NCI-H774 (cell line): ENCODE measurements at places on chromosomes 13 and 19.
A peak's percentile ranks its signal among the peaks of the same experiment; 100 is the strongest.

DNA sequence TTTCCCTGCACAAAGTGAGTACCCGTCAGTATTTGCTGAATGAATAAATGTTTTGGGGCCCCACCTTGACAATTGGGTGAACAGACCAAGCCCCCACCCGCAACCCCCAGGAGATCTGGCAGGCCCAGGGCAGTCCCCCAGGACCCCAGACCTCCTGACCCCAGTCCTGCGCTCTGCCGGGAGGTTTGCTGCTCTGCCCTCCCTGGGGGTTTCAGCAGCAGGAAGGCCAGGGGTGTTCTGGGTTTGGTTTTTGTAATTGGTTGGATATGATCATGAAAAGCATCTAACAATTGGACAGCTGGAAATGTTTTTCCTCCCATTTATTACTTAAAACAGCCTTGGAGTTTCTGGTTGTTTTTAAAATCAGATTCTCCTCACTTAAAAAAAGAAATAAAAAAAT lies 193.8 kb downstream of the URI1 start:
- no peak for DNase-seq

GRCh38 chr19:2819540-2820111 lies at the start of gene ZNF554:
Gene ZNF554 (plus strand): TSS chr19:2819868. CDS start chr19:2820072, 204 bp downstream.
- peak; percentile 92 for DNase-seq

GRCh38 chr13:77300176-77301037 lies 26.5 kb downstream of the MYCBP2 start:
- no peak for DNase-seq

GRCh38 chr19:35153701-35154524 lies 622 bp upstream of the FXYD5 start:
- DNase-seq = no peak

GRCh38 chr19:41956621-41957020 lies 2.5 kb downstream of the RABAC1 start:
- no peak for DNase-seq

GRCh38 chr19:13398780-13399726 lies 107.2 kb downstream of the CACNA1A start:
- peak; percentile 5 for DNase-seq

DNA sequence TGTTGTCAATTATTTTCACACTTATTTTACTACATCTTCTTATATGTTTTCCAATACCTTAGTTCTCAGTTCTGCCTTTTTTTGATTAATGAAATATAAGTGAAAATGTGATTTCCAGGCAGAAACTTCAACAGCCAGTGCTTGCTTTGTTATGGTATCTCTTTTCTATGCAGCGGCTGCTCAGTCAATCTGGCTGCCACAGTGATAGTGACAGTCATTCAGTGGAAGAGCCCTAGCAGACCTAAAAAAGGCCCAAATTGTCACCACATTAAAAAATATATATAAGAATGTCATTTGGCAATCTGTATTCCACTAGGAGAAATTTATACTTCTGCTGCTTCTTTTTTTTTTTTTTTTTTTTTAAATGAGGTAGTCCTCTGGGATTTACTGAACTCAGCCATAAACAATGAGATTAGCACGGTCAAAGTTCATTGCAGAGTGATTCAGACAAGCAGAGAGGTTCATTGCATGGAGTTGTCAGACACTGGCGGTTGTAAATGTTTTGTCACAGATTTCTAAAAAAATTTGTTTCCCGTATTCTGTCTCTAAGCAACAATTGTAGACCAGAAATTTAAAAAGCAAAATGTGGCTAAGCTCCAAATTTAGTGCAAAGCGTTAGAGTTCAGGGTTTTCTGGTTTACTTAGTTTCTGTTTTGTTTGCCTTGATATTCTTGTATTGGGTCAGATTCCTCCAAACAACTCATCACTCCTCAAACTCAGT lies 94.7 kb upstream of the PRR20A start:
- no peak for DNase-seq

DNA sequence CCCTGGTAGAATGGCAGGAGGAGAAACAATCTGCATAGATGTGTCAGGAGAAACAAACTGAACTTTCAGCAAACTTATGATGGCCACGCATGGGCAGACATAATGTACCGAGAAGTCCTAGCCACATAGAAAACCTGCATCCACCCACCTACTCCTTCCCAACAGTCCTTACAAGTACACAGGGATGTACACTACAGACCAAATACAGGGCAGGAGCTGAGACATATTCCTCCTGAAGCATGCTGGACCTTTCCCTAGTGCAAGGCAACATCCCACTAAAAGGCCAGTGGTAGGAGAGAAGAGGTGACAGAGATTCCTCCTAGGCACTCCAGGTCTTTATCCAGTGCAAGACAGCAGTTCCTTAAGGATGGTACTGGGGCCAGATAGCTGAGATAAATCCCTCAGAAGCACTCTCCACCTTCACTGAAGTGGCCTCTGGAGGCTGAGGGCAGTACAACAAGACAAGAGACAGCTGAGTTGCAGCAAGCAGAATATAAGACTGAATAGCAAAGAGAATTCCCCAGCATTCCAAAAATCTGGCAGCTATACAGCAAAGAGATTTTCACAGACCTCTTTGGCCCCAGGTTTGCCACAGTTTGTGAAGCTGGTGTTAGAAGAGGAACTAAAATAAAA lies 18.3 kb downstream of the VWA8 start:
- DNase-seq = no peak

GRCh38 chr19:15666883-15667282 lies 6.0 kb upstream of the CYP4F12 start:
- DNase-seq = no peak

GRCh38 chr13:53890696-53891095 lies 862.1 kb downstream of the OLFM4 start:
- no peak for DNase-seq
